ENCODE measurements at places on chromosomes 5 and 9.
A peak's percentile ranks its signal among the peaks of the same experiment; 100 is the strongest.

DNA sequence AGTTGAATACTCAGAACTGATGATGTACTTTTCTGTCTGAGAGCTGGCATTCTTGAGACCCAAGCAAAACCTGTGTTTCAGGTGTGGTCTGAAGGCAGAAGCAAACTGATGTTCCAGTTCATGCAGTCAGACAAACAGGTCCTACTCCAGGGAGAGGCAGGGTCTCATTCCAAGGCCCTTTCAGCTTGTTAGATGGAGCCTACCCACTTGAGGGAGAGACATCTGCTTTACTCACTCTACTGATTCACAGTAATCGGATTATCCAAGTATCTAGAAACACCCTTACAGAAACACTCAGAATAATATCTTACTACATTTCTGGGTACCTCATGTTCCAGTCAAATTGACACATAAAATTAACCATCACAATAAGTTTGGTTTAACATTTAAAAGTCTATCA is 207.8 kb downstream of the KDM4C start:
- DNase-seq = no peak

DNA sequence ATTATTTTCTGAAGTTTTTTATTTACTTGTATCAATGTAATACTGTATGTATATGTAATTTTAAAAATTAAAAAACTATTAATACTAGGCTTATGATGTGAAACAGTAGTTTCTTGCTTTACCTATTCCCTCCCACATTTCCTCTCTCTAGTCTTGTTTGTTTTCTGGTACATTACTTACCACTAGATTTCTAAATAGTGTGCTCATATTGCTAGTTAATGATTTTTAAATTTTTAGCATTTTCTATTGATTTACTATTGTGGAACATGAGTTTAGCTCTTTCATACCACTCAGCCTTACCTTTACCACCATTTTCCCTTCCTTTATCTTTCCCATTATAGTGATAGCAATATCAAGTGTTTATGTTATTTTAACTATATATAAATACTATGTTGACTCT is 39.3 kb downstream of the UBE2R2 start:
- DNase-seq = no peak

GRCh38 chr9:37902796-37903646 is 906 bp downstream of the SLC25A51 start:
- DNase-seq = peak; percentile 15

DNA sequence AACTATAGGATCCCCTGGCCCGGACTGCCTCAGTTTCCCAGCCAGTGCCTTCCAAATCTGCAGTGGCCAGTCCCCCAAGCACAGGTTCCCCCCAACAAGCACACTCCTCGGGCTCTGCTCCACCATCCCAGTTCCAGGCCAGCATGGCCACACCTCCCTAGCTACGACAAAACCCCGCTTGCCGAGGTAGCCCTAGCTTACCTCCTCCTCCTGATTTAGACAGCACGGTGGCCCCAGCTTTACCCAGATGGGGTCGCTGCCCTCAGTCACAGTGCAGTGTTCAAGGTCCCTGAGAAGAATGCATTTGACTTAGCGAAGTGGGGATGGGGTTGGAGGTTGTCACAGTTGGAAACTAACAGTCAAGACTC is 40.8 kb upstream of the GARNL3 start:
- no peak for DNase-seq

DNA sequence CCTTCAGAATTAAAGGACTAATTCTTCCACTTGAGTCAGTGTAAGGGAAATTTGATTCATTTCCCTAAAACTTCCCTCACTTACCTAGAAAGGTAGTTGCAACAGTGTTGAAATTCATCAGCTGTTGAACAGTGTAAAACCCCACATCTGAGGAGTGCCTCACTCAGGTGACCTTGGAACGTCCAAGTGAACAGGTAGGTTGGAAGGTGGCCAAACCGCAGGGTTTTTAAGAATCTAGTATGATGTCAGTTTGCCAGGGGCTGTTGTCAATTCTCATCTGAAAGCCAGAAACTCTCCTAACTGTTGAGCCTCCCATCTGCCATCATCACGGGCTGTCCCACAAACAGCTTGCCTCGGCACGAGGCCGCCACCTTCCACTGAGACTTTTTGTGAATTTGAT is 105.7 kb downstream of the TMEM174 start:
- DNase-seq = no peak

DNA sequence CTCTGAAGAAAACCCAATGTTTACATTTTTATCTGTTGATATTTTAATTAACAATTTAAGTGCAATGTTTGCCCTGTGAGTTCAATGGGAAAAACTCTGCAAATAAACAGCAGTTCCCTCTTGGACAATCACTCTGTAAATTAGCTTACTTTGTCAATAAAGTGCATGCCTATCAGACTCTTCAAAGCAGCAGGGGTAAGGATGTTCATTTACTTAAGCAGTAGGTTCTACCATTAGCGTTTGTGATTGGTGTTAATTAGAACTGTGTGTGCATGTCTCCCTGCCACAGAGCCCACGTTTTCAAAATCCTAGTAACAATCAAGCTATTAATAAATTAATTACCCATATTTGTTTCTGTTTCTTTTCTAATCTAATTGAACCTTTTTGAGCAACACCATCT is 1921.6 kb upstream of the WWC1 start:
- DNase-seq = no peak

DNA sequence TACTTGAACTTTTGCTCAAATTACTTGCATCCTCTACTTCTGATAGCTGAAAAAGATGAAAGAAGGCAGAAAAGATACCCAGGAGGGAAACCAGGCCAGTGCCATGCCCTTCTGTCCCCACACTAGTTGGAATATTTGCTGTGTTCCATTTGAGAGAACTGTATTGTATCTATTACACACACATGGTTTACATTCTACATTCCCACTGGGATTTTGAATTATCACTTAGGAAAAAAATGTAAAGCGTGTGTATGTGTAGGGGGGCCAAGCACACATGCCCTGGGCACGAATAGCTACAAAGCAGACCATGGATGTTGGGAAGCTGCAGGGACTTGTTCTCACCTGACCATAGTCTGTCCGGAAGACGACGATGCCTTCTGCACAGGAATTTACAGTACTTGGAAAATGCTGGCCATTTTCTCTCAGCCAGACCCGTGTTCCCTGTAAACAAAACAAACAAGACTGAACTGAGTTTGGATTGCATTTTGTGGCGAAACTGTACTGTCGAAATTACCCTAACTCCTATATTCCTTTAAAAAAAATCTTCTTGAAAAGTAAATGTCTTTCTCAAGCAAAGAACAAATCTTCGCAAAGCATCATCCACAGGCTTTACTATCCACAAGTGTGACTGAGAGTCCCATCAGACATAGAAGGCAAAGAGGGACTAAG is 58.7 kb downstream of the MYO10 start:
- no peak for DNase-seq

GRCh38 chr5:139688751-139689372 is 40.7 kb downstream of the CXXC5 start:
- DNase-seq = no peak

- DNase-seq = no peak
These were observed 6.6 kb downstream of the DTWD2 start for GRCh38 chr5:118981783-118982182.

DNA sequence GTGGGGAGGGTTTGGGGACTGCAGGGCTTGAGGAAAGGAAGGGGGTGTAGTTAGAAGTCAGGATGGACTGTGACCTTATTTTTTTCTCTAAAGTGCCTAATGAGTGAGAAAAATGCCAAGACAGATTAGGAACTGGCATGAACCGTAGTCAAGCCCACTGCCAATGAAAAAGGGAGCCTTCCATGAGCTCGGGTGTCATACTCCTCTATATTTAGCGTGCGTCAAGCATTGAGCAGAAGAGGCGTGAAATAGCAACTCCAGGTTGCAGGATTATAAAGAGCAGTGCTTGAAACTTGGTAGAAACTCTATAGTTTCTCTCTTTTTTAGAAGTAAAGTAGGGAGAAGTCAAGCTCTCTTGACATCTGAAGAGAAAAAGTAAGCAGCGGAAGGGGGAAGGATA is 1.8 kb downstream of the SGCD start:
- no peak for DNase-seq

DNA sequence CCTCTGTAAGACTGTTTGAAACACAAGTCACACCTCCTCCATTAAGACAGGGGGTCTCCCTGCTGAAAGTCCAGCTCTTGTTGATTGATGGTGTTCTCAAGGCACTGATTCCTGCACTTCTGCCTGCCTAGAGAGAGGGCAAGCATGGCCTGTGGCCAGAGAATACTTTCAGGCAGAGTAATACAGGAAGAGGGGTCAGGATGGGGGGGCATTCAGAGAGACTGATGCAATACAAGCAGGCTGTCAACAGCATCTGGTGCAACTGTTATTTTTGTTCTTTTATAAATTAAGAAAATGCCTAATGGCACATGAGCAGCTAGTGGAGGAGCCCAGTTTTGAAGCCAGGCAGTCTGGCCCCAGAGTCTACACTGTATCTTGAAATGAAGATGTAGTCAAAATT is 302.2 kb downstream of the DIRAS2 start:
- DNase-seq = no peak

- DNase-seq = peak; percentile 97
These were observed 57.9 kb downstream of the DIAPH1 start for GRCh38 chr5:141560725-141561483.

- DNase-seq = no peak
These were observed 524.9 kb downstream of the SEMA5A start for GRCh38 chr5:9020996-9021395.

- no peak for DNase-seq
These were observed 515.1 kb downstream of the DMAC1 start for GRCh38 chr9:7284517-7284916.

DNA sequence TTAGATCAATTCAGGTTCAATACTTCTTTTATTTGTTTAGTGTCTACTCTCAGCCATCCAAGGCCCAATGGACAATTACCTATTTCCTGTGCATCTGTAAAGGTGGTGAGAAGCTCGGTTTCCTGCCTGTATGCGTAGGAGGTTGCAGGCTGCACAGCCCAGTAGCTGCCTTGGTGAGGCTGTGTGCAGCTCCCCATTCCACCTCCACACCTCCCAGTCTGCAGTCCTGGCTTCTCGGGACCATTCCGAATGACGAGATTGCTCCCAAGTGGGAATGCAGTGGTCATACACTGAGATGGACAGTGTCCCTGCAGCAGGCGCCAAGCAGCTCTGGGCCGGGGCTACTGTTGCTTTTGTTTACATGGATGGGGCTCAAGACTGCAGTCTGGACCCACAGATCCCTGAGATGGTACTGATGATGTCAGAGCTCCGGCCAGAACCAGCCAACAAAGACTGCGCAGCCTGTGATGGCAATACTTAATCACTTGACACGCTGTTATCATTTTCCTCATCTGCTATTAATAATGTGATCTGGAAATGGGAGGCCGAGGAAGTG is 206.1 kb upstream of the IRX1 start:
- DNase-seq = no peak

GRCh38 chr9:96551403-96551802 is 68.2 kb downstream of the CDC14B start:
- no peak for DNase-seq

- no peak for DNase-seq
These were observed 4.4 kb downstream of the RAPGEF1 start for GRCh38 chr9:131735238-131736128.

DNA sequence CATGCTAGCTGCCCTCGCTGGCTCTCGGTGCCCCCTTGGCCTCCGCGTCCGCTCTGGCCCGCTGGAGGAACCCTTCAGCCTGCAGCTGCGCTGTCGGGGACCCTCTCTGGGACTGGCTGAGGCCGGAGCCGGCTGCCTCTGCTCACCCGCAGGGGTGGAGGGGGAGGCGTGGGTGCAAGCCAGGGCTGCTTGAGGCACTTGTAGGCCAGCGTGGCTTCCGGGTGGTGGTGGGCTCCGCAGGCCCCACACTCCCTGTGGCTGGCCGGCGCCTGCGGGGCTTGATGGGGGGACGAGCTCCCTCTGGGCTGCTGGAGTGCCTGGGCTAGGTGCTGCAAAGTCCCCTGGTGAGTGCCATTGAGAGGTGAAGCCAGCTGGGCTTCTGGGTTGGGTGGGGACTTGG is 429.6 kb downstream of the LRRC70 start:
- DNase-seq = no peak

DNA sequence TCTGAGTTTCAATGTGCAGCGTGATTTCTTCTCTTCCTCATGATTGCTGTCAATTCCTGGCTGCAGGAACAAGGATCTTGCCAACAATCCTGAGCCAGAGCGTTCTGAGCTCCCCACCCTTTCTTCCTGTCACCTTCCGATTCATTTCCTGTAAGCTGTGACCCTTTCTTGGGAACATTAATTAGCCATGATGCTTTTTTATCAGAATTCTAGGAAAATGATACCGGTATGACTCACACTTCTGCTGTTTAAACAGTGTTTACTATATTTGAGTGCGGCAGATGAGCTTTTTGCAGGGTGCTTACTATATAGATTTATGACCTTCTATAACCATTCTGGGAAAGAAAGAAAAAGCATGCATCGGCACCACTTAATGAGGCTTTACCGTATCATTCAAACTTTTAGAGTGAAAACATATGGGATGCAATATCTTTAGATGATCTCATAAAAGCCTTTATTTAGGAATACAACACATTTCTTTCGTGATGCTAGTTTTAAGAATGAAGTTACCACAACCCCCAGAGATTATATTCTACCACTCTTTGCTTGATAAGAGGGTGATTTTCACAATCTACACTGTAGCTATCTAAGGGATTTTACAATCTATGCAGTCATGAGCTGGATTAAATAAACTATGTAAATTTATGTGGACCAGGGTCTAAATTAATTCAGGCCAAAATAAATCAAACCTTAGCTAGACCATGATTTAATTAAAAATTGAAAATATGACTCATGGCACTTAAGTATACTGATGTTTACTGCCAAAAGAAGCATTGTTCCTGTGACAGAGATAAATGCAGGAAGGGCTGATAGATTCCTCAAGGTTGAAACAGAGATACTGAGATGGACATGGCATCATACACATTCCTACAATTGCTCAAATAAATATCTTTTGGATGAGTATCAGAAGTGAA is 38.0 kb upstream of the OSMR start:
- DNase-seq = peak; percentile 86

GRCh38 chr9:120737416-120738165 is 23.3 kb upstream of the MEGF9 start:
- DNase-seq = no peak

GRCh38 chr5:91006713-91007112 is 376.4 kb downstream of the ARRDC3 start:
- DNase-seq = no peak

DNA sequence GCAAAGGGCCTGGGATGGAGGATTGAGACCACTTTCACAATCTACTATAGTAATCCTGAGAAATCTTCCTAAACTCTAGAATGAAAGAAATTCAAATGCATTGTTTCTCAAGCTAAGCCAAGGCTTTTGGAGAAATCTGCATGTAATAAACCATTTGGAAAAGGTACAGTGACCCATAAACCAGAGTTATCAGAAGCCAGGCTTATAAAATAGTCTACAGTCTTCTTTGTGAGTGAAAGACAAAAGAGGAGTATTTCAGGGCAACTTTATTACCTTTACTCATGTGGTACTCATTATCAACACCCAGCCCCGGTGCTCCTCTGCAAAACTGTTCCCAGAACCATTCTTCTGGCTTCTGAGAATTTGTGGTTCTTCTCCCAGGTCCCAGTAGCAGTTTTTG is 87.0 kb downstream of the GALNT10 start:
- no peak for DNase-seq

- no peak for DNase-seq
These were observed 171.2 kb upstream of the ACTBL2 start for GRCh38 chr5:57653636-57654290.
